ENCODE measurements at places on chromosomes 12 and 14.

DNA sequence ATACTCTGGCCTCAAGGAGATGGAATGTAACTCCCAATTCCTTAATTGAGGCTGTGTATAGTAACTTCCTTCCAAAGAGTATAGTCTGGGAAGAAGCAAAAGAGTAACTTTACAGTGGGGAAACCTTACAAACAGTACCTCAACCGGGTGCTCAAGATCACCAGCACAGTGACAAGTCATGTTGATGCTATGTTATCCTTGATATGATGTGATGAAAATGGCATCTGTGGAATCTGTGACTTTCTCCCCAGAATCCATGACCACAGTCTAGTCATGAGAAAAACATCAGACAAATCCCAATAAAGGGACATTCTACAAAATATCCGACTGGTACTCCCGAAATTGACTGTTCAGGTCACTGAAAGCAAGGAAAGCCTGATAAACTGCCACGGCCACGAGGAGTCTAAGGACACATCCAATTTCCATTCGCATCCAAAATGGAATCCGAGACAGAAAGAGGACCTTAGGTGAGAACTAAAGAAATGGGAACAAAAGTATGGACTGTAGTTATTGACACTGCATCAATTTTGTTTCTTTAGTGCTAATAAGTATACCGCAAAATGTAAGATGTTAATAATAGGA, 97.3 kb upstream of the FRMD6 start:
- DNase-seq: no peak

DNA sequence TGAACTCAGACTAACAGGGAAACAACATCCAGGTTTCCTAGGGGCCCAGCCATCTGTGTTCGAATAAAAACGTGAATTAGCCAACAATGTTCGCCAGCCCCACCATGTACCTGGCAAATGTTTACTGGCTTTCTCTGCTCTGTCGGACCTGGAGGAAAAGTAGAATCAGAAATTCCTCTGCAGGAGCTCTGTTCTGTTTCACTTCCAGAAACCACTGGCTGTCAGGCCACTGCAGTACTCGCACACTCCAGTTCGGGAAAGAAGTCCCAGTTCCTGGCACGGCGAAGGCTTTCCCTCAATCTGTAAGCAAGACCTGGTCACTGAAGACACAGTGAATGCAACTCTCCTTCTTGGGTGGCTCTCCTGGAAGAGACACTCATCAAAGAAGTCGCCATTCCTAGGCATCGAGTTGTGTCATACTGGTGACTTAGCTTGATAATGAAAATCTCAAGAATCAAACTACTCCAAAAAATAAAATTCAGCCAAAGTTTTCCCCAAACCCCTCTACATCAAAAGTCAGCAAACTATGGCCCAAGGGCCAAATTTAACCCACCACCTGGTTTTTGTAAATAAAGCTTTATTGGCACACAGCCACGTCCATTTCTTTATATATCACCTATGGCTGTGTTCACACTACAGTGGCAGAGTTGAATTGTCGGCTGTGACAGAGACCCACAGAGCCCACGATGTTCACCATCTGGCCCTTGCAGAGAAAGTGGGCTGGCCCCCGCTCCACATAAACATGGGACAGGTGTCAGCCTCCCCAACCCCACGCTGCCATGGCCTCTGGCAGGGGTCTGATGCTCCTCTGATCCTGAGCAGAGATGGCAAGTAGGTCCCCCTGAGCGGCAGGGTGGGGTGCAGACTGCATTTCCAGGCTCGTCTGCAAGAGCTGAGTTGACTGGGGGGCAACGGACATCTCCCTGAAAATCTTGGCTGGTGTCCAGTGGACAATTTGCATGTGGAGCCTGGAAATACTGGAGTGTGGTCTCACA, 189.2 kb upstream of the DIO3 start:
- DNase-seq: no peak

- DNase-seq: no peak
These were observed 49.2 kb downstream of the ACACB start for GRCh38 chr12:109165599-109165998.

DNA sequence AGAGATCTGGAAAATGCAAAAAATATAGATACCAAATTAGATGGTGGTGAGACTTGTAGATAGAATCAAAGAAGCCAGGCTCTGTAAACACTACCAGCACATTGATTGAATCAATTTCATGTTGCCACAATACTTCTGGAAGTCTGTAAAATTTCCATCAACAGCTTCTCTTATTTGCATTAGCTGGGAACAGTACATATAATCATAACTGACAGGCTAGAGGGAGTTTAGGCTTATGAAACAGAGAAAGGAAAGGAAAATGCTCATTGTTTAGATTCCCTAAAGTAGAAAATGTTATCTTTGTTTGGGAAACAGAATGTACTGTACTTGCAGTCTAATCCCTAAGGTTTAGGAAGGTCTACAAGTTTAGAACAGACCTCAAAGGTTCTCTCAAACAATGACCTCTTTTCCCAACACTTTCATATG, 335.2 kb downstream of the CEP128 start:
- DNase-seq: no peak

GRCh38 chr12:44875417-44875953, 630 bp downstream of the NELL2 start:
- DNase-seq: no peak

DNA sequence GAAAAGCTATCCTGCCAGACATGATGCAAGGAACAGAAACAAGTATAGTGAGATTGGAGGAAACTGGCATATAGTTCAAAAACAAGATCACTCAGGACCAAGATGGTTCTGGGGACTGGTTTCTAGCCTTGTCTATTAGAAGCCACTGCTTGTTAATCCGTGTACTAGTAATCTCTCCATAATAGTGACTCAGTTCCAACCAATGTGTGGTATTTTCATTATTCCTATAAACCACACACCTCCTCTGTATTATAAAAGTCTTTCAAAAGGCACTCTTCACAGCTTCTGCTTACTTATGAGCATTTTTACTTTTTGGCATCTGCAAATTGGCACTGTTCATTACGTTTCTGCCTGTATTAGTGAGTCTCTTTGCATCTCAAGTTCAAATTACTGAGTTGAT, 140.3 kb downstream of the SLC6A15 start:
- no peak for DNase-seq

GRCh38 chr12:991350-992333, 619 bp downstream of the ERC1 start:
- no peak for DNase-seq

- DNase-seq: no peak
These were observed 147.4 kb downstream of the C12orf75 start for GRCh38 chr12:105477873-105478272.

DNA sequence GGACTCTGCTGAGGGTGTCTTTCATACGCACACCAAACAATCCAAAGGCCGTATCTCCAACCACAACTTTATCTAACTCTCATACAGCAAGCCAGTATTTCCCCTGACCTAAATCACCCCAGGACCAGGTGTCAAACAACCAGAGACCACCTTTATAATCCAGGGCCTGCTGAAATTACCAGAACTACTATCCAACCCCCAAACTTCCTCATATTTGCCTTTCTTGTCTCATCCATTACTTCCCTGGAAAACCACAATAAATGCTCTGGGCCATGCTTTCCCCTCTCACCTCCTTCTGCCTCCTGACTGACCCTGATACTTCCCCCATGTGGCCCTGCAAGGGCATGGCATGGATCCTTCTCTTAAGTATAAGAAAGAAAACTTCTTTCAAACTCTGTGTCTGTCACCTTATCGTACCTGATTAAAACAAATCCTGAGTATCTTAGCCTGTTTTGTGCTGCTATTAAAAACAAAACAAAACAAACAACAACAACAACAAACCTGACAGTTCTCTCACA, 44.7 kb upstream of the CRACR2A start:
- no peak for DNase-seq

DNA sequence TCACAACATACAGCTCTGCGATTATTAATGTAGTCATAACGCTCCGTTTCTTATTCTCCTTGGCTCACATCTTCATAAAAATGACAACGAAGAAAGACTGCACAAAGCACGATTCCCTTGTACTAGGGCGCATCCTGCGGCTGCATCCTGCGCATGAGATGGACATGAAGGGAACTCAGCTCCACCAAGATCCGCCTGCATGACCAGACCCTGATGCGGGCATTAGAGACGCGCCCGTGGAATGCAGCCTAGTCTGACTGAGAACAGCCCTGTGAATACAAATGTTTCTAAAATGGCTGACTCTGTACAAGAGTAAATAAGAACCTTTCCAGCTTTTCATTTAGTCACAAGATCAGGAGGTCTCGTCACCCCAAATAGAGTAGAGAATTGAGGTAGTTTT, 422.2 kb downstream of the NOVA1 start:
- no peak for DNase-seq

DNA sequence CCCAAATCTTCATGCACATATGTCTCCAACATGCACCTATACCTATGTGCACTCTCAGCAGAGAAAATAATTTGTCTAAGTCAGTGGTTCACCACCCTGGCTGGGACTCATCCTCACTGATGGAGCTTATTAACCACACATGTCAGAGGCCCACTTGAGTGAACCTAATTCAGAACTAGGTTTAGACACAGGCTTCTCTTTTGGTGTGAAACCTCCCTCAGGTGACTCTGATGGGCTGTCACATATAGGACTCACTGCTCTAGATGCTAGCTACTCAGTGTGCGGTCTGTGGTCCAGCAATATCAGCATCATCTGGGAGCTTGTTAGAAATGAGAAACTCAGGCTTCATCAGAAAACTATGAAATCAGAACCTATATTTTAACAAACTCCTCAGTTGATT, 85.7 kb downstream of the SLC6A15 start:
- no peak for DNase-seq

DNA sequence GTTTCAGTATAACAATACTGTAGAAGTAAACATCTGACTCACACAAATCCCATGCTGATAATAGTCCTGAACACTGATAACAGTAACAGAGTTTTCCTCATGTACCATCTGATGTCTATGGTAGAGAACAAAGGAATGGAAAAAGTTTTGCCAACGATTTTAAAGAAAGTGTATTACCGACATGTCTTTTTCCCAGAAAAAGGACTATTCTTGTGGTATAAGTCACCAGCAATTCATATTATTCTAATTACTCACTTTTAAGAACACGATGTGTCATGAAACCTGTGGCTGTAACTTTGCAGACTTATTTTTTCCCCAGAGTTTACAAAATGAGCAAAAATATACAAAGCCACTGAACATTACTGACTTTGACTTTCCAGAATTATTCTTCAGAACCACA, 40.1 kb upstream of the DCN start:
- DNase-seq: no peak

DNA sequence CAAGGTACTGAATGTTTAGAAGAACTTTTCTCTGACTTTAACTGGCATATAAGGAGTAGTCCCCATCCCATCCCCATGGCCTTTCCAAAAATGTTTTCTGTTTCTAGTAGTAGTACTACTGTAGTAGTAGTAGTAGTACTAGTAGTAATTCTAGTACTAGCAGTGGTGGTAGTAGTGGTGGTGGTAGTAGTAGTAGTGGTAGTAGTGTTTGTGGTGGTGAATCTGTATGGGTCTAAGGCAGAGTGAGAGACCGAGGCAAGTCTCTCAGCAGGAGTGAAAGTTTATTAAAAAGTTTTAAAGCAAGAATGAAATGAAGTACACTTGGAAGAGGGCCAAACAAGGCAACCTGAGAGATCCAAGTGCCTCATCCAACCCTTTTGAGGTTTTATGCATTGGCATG, 58.6 kb downstream of the FOXN4 start:
- DNase-seq: no peak

GRCh38 chr12:121062391-121063045, 23.5 kb upstream of the OASL start:
- DNase-seq: no peak

GRCh38 chr12:57518920-57519795, 1.2 kb downstream of the DDIT3 start:
- no peak for DNase-seq

- no peak for DNase-seq
These were observed 25.9 kb downstream of the PIGH start for GRCh38 chr14:67574156-67574555.

DNA sequence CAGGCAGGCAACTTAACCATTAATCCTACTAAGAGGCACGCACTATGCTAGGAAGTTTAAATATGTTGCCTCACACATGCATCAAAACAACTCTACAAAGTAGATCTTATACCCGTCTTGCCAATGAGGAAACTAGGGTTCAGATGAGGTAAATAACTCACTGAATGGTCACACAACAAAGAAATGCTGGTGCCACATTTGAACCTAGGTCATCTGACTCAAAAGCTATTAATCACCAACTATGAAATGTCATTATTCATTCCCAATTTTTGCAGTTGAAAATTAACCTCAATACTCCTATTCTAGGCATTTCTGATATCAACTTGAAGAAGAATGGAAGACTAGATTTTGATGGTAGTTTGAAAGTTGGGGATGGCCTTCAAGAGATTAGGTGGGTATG, 2.8 kb upstream of the PYROXD1 start:
- DNase-seq: no peak

DNA sequence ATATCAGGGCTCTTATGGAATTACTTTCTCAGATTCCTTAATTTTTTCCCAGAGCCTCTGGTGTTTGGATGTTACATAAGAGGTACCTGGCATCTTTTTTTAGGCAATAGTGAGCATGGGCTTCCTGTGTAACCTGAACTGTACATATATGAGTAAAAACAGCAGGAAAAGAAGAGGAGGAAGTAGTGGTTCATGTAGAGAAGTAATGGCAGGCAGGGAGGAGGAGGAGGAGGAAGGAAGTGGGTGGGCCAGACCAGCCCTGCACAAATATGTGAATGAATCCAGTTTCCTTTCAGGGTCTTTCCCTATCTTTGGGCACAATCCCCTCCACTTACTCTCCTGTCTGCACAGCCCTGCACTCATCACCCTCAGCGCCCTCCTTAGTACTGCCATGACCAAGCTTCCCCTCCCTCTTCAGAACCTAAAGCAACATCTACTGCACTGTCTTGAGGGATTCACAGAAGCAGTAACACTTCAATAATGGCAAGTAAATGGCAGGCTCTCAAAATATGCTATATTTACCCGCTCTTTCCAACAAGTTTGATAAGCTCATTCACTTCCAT, 40.9 kb upstream of the GSG1 start:
- DNase-seq: no peak

DNA sequence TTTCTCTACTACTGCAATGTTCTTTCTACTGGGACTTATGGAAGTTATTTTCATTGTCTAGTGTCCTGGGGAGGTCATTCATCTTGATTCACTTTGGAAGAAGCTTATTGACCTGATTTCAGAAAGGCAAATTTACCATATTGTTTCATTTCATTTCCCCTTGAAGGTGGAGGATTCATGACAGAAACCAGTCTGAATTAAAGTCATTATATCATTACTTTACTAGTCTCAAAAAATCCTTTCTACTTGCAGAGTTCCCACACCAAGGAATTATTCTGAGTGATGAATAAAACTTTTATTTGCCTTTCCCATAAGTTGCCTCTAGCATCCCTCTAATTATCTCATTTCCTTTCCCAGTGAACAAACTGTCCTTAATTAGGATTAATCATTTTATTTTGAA, 163.8 kb downstream of the RASSF9 start:
- no peak for DNase-seq

DNA sequence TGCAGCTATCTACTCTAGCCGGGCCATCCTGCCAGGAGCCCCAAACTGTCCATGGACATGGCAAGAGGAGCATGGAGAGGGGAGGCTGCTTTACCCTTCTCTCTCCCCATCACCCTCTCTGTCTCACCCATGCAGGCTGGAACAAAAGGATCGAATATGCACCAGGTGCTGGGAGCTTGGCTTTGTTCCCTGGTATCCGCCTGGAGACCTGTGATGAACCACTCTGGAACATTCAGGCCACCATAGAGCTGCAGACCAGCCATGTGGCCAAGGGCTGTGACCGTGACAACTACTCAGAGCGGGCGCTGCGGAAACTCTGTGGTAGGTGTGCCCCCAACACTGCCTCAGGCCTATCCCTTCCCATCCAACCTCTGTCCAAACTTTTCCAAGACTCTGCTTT, 5.9 kb downstream of the CLSTN3 start:
- DNase-seq: no peak
